Activated CD8-positive, alpha-beta T cell treated with anti-CD3 and anti-CD28 coated beads for 36 hours (primary cell): ENCODE measurements at places on chromosomes 12 and 14. TPM values are rescaled to one million over a fixed set of nuclear protein-coding genes. Genes with fewer than 3 reads are reported as not detected.

The PLD4 gene
- total RNA-seq: not detected

The CLEC4D gene
- total RNA-seq: not detected

DNA sequence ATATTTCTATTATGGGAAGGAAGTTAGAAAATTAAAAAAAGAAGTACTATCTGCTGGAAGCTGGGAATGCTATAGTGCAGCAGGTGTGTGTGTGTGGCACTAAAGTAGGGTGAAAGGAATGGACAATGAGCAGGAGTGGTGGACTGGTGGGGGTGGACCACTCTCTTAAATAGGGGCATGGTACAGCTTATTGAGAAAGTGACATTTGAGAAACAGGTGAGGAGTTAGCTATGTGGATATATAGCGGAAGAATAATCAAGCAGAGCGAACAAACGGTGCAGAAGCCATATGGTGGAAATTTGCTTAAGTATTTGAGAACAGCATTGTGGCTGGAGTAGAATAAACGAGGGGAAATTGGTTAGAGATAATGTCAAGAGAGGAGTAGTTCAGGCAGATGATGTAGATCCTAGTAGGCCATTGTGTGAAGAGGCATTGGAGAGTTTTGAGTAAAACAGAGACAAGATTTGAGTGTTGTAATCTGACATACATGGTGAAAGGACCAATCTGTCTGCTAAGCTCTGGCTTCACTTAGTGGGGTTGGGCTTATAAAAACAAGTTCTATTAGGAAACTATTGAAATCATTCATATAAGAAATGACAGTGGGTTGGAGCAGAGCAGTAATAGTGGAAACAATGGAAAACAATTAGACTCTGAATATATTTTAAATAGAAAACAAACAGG is 149.2 kb upstream of the SYT10 start:
- H3K4me3 ChIP-seq: no peak overlapping the region
- DNase-seq: no peak
- H3K36me3 ChIP-seq: no peaks in the 10 kb centered on the region
- no peak overlapping the region for H3K27ac ChIP-seq

DNA sequence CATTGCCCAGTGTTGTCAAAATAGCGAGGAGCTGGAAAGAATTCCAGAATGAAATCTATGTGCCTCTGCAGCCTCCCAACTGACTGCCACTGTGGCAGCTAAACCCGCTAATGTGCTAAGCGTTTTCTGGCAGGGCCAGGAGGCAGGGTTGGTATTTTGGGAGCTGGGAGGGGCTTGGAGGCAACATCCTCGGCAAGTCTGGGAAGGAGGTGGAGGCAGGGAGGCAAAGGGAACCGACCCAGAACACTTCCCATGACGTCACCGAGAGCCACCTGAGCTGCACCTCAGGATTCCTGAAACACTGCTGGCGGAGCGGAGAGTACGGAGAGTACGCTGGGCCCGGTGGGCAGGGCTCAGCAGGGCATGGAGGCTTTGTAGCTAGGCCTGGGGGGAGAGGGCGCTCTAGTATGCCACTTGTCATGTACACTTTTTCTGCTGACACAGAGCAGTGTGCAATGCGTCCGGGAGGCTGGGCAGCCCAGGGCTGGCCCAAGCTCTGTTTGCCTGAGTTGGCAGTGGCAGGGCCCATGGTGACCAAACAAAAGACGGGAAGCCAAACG is 81.5 kb downstream of the DPF3 start:
- peaks cover 41% of the 10 kb centered on the region for H3K4me1 ChIP-seq
- DNase-seq: no peak
- H3K27me3 ChIP-seq: no peaks in the 10 kb centered on the region
- H3K4me3 ChIP-seq: no peak overlapping the region
- peaks cover 4% of the 10 kb centered on the region for H3K36me3 ChIP-seq

GRCh38 chr14:66000766-66001165 is 485.4 kb upstream of the CCDC196 start:
- no peaks in the 10 kb centered on the region for H3K4me1 ChIP-seq
- H3K4me3 ChIP-seq: no peak overlapping the region
- H3K27ac ChIP-seq: no peak overlapping the region
- no peak for DNase-seq
- H3K27me3 ChIP-seq: no peaks in the 10 kb centered on the region

DNA sequence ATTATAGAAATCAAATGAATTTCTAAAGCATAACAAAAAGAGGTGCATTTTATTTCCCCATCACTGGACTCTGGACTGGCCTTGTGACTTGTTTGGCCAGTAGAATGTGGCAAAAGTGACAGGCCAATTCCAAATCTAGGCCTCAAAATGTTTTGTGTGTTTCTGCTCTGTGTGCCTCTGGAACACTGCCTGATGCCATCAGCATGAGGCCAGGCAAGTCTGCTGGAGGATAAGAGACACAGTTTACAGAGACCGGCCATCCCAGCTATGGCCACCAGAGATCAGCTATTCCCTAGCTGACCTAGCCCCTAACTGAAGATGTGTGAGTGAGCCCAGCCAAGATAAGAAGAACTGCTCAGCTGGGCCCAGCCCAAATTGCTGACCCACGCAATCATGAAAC is 32.9 kb downstream of the ASCL1 start:
- H3K27me3 ChIP-seq: no peaks in the 10 kb centered on the region
- no peak overlapping the region for H3K4me3 ChIP-seq
- H3K36me3 ChIP-seq: no peaks in the 10 kb centered on the region
- no peak for DNase-seq
- peaks cover 6% of the 10 kb centered on the region for H3K4me1 ChIP-seq
- no peak overlapping the region for H3K27ac ChIP-seq

GRCh38 chr12:67630373-67631088 is 18.0 kb upstream of the DYRK2 start:
- peak; percentile 92 for DNase-seq
- H3K4me3 ChIP-seq: peak overlapping the region; percentile 47
- H3K4me1 ChIP-seq: peaks cover 79% of the 10 kb centered on the region
- no peaks in the 10 kb centered on the region for H3K27me3 ChIP-seq

DNA sequence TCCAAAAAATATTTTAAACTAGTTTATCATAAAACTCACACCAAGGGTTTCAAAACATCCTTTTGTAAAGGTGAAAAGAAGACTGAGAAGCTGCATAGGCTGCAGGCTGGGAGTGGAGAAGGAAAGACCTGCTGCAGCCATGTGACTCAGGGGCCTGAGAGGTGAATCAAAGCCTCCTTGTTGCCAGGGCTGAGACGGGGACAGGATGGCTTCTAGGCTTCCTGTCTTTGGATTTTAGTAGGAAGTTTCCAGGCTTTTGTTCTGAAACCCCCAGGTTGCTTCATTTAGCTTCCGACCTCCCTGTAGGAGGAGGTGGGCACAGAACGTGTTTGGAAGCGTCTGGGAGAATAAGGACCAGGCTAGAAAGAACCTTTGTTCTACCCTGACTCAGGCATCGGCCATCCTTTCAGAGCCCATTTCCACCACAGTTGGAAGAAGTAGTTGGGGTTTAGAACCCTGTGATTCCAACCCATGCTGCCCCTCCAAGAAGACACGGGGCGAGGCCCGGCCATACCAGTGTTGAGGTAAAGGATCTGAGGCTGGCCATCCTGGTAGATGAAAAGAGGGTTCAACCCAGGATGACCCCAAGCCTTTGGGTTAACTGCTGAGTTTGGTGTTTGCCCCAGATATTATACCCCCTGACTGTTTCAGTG is 122.4 kb downstream of the SLC25A47 start:
- H3K4me1 ChIP-seq: peaks cover 16% of the 10 kb centered on the region
- H3K27me3 ChIP-seq: no peaks in the 10 kb centered on the region
- no peak overlapping the region for H3K27ac ChIP-seq
- H3K36me3 ChIP-seq: no peaks in the 10 kb centered on the region

DNA sequence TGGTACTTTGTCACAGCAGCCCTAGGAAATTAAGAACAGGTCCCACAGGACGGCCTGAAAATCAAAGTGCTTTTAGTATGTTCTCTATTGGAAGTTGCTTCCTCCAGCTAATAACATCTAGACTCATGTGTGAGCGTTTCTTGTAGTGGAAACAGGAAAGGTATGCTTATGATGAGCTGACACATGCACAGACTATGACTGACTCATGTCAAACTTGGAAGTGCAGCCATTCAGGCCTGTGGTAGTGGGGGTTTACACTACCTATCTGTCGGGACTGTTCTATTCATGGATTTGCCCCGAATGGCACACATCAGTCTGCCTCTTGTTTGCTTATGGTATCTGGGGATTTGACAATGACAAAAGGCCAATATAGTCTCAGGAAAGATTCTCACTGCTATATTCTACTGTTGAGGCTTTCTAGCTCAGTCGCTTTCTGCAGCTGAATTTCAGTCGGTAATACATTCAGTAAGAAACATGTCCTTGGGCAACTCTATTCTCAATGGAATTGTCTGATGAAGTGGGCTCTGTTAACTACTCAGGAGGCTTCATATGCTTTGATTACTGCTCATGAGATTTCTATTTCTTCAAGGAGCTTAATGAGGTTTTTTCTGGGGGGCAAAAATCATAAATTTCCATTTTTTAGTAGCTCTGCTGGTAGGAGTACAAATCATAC is 270.3 kb upstream of the DAAM1 start:
- DNase-seq: no peak
- H3K4me3 ChIP-seq: no peak overlapping the region
- no peak overlapping the region for H3K27ac ChIP-seq
- peaks cover 3% of the 10 kb centered on the region for H3K27me3 ChIP-seq
- no peaks in the 10 kb centered on the region for H3K36me3 ChIP-seq

- H3K27ac ChIP-seq: no peak overlapping the region
- H3K4me3 ChIP-seq: no peak overlapping the region
- no peak for DNase-seq
- H3K27me3 ChIP-seq: no peaks in the 10 kb centered on the region
- no peaks in the 10 kb centered on the region for H3K36me3 ChIP-seq
Measured at GRCh38 chr14:64743061-64743460, 38.8 kb downstream of the PLEKHG3 start.

- H3K27ac ChIP-seq: no peak overlapping the region
- no peak overlapping the region for H3K4me3 ChIP-seq
- peaks cover 1% of the 10 kb centered on the region for H3K4me1 ChIP-seq
- H3K36me3 ChIP-seq: no peaks in the 10 kb centered on the region
- no peak for DNase-seq
- H3K27me3 ChIP-seq: peaks cover 28% of the 10 kb centered on the region
Measured at GRCh38 chr12:116692605-116693004, 45.3 kb downstream of the SPRING1 start.
